ENCODE measurements at places on chromosomes 5 and 9. TPM values are rescaled to one million over a fixed set of nuclear protein-coding genes. Genes with fewer than 3 reads are reported as not detected.

- H3K4me3 ChIP-seq, result no peak overlapping the region
- no peaks in the 10 kb centered on the region for H3K27me3 ChIP-seq
- no peaks in the 10 kb centered on the region for H3K36me3 ChIP-seq
- H3K27ac ChIP-seq, result no peak overlapping the region
- H3K4me1 ChIP-seq, result no peaks in the 10 kb centered on the region
These were observed 24.6 kb downstream of the RFK start for GRCh38 chr9:76369583-76369982.

- no peak for DNase-seq
- H3K27me3 ChIP-seq, result no peaks in the 10 kb centered on the region
- H3K4me1 ChIP-seq, result no peaks in the 10 kb centered on the region
- no peak overlapping the region for H3K4me3 ChIP-seq
- H3K27ac ChIP-seq, result no peak overlapping the region
These were observed 267.2 kb upstream of the MSX2 start for GRCh38 chr5:174457141-174457678.

DNA sequence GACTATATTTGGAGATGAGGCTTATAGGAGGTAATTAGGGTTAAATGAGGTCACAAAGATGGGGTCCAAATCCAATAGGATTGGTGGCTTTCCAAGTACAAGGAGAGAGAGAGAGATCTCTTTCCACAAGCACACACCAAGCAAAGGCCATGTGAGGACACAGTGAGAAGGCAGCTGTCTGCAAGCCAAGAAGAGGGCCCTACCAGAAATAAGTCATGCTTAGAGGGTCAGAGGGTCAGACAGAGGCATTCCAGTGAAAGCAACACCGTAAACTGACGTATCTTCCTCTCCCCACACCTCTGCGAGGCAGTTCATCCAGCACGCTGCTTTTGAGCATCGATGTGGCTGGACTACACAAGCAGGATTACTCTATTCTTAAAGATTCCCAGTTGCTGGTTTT, 87.9 kb downstream of the SLC1A3 start:
- no peaks in the 10 kb centered on the region for H3K27me3 ChIP-seq
- H3K36me3 ChIP-seq, result no peaks in the 10 kb centered on the region
- no peak for DNase-seq
- H3K4me1 ChIP-seq, result no peaks in the 10 kb centered on the region

Gene RAD1
- total RNA-seq, result 20.1 TPM

Gene ZBTB5
- 4.9 TPM for total RNA-seq

DNA sequence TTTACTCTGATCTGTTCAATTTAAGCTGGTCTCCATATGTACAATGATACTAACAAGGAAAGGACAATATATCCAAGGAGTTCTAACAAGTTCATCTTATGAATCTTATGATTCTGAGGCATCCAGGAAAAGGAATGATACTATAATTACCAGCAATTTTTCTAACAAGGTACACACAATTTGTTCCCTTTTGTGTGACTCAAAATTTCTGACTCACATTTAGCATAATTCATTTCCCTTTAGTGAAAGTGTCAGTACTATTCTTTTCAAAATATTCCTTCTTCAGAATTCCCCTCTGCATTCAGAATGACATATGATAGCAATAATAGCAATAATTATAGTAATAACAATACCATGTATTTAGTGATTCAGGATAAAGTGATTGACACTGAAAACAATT, 594.8 kb downstream of the DMRTA1 start:
- no peak overlapping the region for H3K27ac ChIP-seq
- no peaks in the 10 kb centered on the region for H3K27me3 ChIP-seq
- no peaks in the 10 kb centered on the region for H3K36me3 ChIP-seq
- H3K4me1 ChIP-seq, result no peaks in the 10 kb centered on the region
- DNase-seq, result no peak

- no peaks in the 10 kb centered on the region for H3K27me3 ChIP-seq
- no peak overlapping the region for H3K27ac ChIP-seq
- H3K4me3 ChIP-seq, result no peak overlapping the region
- peaks cover 27% of the 10 kb centered on the region for H3K36me3 ChIP-seq
- no peak for DNase-seq
- H3K4me1 ChIP-seq, result no peaks in the 10 kb centered on the region
These were observed 22.1 kb upstream of the GPR21 start for GRCh38 chr9:123011380-123011779.

Gene PCDHB14
- total RNA-seq, result 4.3 TPM

- H3K4me1 ChIP-seq, result no peaks in the 10 kb centered on the region
- no peak overlapping the region for H3K4me3 ChIP-seq
- H3K27me3 ChIP-seq, result no peaks in the 10 kb centered on the region
- H3K36me3 ChIP-seq, result no peaks in the 10 kb centered on the region
- no peak overlapping the region for H3K27ac ChIP-seq
These were observed 49.9 kb downstream of the IRX2 start for GRCh38 chr5:2701592-2701991.

Gene SAXO1
- not detected for total RNA-seq

Gene SKP1
- total RNA-seq, result 360 TPM

Gene MXD3
- 1.6 TPM for total RNA-seq

DNA sequence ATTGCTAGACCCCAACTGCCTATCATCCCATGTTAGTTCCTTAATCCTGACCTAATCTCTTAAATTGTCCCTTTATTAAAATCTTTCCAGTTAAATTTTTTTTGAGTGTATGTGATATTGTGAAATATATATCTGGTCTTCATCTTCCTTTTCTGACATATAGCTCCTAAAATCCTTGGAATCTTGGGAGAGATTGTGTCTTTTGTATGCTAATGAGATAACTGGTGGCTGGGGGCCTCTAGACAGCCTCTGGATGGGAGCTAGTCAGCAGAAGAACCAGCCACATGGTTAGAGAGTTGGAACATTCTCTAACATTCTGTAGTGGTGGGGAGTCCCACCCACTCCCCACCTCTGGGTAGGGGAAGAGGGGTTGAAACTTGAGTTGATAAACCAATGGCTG, 3.7 kb upstream of the CCL19 start:
- H3K36me3 ChIP-seq, result no peaks in the 10 kb centered on the region
- DNase-seq, result no peak
- no peak overlapping the region for H3K27ac ChIP-seq

Measured in right atrium auricular region (tissue), 2 donors.